Cardiac fibroblast (primary cell): ENCODE measurements at places on chromosomes 2 and 18.

DNA sequence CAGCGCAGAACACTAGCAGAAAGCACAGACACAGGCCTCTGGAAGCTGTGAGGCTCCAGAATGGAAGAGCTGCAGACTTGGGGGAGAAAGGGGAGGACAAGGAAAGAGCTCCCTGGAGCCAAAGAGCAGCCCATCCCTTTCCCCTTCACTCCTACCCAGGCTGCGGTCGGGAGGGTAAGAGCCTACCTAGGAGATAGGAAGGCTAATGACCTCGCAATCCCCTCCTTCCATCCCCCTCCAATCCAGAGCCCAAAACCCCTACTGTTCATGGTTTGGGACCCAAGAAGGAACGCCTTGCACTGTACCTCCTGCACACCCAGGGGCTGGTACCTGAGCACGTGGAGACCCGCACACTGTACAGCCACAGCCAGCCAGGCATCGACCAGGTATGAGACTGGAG lies 39.8 kb downstream of the LMAN2L start:
- DNase-seq: no peak

DNA sequence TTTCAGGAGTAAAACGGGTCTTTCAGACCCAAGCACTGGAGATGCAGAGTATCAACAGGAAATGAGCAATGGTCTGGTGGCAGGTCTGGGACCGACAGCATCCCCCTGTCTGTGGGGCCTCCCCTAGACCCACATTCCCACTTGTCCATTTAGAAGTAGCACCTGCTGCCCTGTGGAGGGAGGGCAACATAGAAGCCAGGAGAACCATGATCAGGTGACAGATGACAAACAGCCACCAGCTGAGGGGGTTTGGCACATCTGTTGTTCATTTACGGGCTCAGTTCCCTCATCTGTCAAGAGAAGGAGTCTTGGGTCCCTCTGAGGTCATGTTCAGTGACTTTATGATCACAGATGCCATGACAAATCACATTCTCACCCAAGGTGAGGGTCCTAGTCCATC lies 77.9 kb upstream of the SLC66A3 start:
- DNase-seq: no peak

DNA sequence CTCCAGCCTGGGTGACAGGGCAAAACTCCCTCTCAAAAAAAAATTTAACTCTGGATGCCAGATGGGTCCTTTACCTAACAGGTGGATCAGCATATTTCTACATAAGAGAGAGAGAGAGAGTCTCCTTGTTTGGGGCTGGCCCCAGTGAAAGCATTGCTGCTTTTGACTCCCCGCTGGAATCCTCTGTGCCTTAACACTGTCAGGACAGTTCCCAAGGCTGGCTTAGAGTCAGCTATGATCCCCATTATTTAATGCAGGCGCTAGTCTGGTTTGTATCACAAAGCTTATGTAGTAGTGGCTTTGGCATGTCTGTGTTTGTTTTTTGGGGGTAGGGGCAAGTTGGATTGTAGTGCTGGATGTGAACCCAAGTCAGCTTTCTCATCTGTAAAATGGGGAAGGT lies 9.4 kb downstream of the INPP4A start:
- no peak for DNase-seq

DNA sequence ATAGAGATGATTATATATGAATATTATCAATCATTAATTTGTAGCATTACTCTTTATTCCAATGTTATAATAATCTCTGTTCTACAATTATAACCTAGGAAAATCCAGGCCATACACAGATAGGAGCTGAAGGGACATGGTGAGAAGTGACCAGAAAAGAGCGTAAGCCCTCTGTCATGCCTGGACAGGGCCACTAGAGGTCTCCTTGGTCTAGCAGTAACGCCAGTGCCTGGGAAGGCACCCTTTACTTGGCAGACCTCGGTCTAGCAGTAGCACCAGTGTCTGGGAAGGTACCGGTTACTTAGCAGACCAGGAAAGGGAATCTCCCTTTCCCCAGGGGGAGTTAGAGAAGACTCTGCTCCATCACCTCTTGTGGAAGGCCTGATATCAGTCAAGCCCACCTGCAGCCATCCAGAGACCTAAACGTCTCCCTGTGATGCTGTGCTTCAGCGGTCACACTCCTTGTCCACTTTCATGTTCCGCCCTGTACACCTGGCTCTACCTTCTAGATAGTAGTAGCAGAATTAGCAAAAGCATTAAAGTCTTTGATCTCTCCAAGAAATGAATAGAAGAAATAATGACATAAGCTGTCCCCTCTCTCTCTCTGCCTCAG lies 447.5 kb upstream of the FSIP2 start:
- peak; percentile 53 for DNase-seq

DNA sequence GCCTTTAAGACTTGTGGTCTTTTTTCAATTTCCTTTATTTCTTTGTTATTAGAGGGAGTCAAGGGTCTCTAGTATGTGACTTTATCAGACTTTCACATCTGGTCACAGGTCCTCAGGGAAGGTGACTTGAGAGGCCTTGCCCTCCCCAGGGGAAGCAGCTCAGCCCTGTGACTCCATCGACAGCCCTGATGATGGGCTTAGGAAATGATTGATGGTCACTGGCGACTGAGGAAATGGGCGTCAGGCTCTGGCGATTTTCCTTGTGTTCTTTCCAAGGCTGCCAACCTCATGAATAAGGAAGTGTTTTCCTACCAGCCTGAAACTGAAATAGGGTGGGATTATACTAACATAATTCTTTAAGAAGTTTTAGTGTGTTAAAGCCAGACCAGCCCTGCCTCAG lies 21.1 kb downstream of the SERPINE2 start:
- no peak for DNase-seq

- no peak for DNase-seq
Measured at GRCh38 chr2:88815697-88816096, 124.2 kb downstream of the RPIA start.

GRCh38 chr2:127415593-127416505 lies 2.4 kb upstream of the PROC start:
- no peak for DNase-seq

DNA sequence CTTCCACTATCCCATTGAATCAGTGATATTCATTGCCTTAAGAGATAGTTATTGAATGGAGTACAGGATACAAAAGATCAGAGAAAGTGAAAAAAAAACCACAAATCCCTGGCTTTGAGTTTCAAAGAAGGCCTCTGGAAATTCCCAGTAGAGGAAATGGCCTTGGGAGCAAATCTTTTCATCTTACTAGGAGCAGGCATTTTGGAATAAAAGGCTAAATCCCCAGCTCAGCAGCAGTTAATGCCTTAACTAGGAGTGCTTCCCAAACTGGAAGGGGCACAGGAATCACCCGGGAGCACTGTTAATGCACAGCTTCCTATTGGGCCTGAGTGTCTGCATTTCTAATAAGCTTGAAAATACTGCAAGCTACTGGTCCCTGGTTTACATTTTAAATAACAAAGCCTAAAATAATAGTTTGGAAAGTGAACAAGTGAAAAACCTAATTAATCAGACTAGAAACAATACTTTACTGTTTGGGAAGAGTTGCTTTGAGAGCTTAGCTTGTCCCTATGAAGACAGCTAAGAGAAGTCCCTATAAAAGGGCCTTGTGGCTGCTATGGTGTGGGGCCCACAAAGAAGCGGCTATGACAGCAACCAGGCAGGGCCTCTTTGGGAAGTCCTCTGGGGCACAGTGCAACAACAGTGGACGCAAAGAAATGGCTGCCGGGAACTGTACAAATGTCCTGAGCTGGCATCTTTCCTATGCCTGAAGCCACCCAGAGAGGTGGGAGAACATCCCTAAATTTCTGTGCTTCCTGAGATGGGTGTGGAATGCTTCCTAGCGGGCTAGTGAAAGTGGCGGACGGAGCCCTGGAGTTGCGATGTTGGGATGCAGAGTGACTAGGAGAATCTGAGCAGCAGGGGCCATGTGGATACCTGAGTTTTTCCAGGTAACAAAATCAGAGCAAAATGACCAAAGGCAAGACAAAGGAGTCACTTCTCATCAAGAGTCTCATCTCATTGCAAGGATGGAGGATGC lies 117.1 kb upstream of the KLHL14 start:
- DNase-seq: no peak

GRCh38 chr2:151975460-151976414 lies 123.1 kb downstream of the CACNB4 start:
- no peak for DNase-seq

GRCh38 chr2:43075054-43075593 lies 151.3 kb downstream of the ZFP36L2 start:
- peak; percentile 96 for DNase-seq

DNA sequence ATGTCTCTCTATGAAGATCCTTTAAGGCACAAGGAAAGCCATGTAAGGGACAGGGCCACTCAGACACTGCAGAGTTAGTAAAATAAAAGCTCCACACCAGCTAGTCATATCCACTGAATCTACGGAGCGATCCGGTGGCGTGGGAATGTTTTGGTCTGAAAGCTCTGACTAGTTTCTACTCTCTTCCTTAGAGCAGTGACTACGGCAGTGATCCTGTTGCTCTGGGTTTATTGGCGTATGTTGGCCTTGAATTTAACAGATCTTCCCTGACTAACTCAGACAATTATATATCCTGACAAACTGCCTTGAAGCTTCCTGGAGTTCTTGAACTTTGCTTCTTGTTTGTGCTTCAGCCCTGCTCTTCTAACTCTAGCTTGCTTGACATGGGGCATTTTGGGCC lies 115.3 kb upstream of the FZD5 start:
- no peak for DNase-seq

DNA sequence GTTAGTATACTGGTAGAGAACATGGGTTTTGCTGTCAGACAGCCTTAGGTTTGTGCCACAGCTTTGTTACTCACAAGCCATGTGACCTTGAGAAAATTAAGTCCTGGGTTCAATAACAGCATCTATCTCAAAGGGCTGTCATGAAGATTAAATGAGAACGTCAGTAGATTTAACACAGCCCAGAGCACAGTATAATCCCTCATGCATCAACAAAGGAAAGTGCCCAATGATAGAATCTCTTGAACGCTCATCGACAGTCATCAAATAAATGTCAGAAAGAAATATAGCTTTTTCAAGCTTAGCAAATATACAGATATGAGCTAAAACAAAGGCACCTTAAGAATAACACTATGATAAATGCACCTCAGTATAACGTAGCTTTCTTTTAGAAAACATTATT lies 22.3 kb downstream of the CUL3 start:
- DNase-seq: no peak

GRCh38 chr18:76896677-76897076 lies 74.3 kb downstream of the ZNF236 start:
- no peak for DNase-seq

DNA sequence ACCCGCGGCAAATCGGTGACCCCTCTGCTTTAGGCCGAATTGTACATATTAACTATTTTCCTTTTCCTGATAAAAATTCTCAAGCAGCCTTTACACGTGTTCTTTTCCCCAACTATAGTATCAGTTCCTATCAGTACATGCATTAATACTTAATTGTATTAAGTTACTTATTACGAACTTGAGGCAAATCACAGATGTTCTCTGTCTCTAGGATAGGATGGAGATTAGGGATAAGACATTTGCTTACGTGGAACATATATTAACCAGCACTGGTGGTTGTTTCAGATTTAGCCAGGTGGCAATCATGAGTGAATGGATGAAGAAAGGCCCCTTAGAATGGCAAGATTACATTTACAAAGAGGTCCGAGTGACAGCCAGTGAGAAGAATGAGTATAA lies 675 bp downstream of the GEMIN6 start:
- no peak for DNase-seq

DNA sequence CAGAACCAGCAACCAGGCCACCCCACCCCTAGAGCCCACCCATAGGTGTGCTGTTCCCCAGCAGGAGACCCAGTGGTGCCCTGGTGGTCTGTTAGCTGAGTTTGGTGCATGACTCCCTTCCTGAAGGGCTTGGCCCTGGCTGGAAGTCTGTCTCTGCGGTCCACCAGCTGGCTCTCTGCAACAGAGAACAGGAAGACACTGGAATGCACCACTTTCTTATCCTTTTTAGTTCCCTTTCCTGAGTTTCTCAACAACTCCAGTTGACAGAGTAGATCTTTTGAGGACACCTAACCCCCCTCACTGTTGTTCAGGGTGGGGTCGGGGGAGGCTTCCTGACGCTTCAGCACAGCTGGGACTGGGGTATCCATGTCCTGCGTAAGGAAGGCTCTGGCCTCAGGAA lies 11.9 kb upstream of the RPL37A start:
- peak; percentile 58 for DNase-seq

DNA sequence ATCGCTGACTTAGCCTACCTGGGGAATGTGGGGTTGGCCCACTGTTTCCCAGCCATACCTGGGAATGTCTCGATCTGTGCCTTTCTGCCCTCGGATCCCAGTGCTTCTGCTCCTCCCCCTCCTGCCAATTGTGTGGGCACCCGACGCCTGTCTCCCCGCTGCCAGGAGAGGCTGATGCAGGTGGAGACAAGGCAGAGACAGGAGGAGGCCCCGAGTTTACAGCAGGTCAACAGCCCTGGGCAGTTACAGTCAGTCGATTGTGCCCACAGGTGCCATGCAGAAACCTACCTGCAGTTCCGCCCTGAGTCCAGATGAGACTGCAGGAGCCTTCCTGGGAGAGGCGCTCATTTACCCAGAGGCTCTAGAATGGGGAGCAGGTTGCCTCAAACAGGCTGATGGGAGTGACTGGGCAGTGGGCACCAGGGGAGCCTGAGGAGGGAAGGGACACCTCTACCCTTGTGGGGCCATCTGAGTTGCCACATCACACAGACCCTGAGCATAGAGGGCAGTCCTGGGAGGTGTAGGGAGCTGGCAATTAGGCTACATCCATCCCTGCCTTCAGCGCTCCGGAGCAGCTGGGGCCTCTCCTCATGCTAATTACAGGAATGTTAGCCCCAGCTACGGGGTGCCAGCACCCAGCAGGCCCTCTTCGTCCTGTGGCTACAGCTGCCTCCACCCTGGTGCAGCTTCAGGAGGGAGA lies 300.1 kb downstream of the NDUFA10 start:
- DNase-seq: no peak

DNA sequence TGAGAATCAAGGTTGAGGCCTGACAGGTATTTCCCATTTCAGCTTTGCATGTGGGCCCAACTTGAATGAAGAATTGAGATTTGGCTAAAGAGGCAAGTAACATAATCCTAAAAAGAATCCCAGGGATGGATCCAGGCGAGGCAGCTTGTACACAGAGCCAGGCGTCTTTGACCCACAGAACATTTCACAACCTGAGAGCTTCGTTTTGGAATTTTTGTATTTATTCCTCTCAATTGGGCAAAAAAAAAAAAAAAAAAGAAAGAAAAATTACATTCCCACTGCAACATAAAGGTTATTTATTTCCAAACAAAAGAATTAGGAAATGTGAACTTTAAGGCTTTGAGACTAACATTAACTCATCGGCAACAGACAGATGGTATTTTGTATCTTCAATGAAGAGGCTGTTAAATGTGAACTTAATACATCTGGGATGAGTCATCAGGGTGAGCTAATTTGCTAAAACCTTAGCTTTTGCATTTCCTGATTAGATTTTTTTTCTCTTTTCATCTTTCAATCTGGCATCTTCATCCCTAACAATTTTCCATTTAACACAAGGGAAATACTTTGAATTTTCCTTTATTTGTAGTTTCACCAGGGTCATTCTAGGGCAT lies 478.5 kb upstream of the TNP1 start:
- peak; percentile 48 for DNase-seq

DNA sequence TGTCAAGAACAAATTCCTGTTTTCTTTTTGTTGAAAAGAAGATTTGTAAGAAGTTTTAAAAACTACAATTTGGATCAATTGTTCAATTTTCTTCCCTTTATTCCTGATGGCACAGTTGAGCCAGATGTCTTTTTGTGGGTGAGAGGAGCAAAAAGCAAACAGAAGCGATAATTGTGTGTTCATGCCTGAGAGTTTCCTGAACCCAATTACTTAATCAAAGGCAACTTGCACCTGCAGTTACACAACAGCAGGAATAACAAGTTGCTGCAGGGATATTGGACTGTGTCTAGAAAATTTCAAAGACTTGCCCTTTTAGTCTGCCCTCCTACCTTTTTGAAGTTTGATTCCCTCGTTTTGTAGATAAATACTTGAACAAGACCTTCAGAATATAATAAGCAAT lies 383.6 kb downstream of the DSEL start:
- DNase-seq: no peak

- no peak for DNase-seq
Measured at GRCh38 chr2:85236084-85236483, 91.7 kb downstream of the TGOLN2 start.
